ENCODE measurements at places on chromosomes 11 and 22.
A peak's percentile ranks its signal among the peaks of the same experiment; 100 is the strongest.

DNA sequence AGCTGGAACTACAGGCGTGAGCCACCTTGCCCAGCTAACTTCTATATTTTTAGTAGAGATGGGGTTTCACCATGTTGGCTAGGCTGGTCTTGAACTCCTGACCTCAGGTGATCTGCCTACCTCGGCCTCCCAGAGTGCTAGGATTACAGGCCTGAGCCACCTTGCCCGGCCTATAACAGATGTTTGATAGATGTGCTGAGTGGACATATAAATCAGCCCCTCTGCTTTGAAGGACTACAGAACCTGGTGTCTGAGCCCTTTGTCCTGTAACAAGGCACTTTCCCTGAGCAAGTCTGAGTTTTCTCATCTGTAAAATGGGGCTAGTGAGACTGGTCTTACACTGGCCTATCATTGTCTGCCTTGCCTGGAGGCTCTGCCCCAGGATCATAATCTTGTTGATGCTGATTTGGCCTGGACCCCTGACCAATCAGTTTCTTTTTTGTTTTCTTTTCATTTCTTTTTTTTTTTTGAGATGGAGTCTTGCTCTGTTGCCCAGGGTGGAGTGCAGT, 7.0 kb downstream of the RIN1 start:
- no peak for DNase-seq

GRCh38 chr11:96482193-96482592, 92.4 kb downstream of the JRKL start:
- DNase-seq = no peak

DNA sequence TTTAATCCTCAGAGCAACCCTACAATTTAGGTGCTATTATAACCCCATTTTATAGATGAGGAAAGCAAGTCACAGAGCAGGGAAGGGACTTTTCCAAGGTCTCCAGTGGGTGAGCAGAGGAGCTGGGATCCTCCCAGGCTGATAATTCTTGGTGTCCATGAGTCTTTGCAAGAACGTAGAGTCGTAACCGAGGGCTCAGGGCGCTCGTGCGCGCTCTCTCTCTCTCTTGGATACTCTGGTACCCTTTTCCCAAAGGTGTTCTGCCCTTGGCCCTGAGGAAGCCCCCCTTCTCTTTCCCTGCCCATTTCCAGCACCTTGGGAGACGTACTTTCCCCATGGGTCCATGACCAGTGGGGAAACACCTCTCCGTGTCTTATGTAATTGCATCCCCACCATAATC, 5.2 kb upstream of the ZP1 start:
- DNase-seq = no peak

- DNase-seq = no peak
Measured at GRCh38 chr11:134633276-134633675, 221.2 kb upstream of the B3GAT1 start.

DNA sequence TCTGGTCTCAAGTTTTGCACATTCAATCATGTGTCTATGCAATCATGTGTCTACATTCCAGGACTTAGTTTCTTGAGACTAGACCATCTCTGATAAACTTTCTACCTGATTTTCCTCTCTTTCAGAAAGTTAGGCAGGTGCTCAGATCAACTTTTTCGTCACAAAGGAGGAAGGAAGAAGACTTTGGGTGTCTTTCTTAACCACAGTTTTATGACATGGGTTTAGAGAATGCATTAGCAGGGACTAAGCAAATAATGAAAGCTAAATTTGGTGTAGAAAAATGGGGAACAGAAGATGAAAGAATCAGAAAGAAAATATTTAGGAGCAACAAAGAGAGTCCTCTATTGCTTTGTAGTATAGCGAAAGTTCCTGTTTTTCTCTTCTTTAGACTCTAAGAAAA, 7.7 kb upstream of the GLYATL1B start:
- DNase-seq = no peak

DNA sequence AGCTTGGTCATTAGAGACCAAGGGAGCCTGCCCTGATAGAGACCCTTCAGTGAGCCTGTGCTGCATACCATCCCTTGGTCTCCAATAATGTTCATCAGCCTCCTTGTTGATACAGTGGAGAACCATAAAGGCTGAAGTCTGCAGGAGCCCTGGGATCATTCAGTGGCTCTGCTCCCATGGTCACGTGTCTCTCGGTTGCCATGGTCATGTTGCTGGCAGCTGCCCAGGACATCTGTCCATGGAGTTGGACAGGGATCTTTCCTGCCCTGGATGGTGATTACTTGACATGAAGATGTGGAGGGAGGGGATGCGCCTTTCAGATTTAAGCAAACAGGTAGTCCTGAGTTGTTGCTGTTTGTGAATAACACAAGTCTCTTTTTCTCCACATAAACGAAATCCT, 38.2 kb downstream of the CYB5R2 start:
- no peak for DNase-seq

- DNase-seq = no peak
Measured at GRCh38 chr22:37197451-37198257, 9.6 kb upstream of the C1QTNF6 start.

- no peak for DNase-seq
Measured at GRCh38 chr11:17352950-17353820, 1.6 kb downstream of the NCR3LG1 start.

GRCh38 chr11:125111001-125111342, 454 bp downstream of the TMEM218 start:
- no peak for DNase-seq

GRCh38 chr11:133285359-133285758, 246.9 kb downstream of the OPCML start:
- DNase-seq = no peak

DNA sequence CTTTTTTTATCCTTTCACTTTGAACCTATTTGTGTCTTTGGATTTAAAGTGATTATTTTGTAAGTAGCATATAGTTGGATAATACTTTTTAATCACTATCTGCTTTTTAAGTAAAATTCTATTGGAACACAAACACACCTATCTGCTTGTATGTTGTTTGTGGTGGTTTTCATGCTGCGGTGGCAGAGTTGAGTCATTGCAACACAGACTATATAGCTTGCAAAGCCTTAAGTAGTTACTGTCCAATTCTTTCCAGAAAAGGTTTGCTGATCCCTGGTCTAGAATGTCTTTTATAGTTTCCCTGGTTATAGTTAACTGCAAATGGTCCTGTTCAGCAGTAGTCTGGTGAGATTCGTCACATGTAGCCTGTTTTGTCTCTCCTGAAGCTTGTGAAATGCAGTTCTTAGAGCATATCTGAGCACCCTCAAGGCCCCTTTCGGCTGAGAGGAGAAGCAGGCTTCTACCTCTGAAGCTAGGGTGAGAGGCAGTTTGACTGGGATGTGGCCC, 21.5 kb downstream of the SHANK3 start:
- DNase-seq = no peak

- DNase-seq = peak; percentile 15
Measured at GRCh38 chr11:112321501-112322172, 61.0 kb upstream of the PLET1 start.

DNA sequence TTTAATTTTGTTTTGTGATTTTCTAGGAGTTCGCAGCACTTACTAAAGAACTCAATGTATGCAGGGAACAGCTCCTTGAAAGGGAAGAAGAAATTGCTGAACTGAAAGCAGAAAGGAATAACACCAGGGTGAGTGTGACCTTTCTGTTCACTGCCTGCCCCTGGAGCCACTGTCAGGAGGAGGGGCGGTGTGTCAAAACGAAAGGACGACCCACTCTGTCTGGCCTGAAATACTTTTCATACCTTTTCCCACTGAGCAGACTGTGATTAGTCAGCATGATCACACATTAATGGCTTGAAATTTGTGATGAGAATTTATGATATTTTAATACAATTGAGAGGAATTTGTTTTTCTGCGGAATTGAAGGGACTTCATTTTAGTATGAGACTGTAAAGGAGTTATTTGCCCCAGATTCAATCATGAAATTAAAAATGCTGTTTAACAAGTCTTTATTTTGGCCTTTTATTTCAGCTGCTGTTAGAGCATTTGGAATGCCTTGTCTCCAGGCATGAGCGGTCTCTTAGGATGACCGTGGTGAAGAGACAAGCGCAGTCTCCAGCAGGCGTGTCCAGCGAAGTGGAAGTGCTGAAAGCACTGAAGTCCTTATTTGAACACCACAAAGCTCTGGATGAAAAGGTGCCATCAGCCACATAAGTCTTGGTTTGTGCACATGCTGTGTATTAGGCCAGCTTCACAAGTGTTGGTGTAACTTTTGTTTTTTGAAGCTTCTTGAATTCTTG, 54.1 kb downstream of the PPFIA1 start:
- DNase-seq = no peak
